Stimulated activated CD8-positive, alpha-beta memory T cell treated with anti-CD3 and anti-CD28 coated beads, Interleukin-4, amount 100 ng/mL, for 24 hours (primary cell): ENCODE measurements at places on chromosomes 12 and 14.

GRCh38 chr14:61649283-61649682 lies 46.0 kb upstream of the HIF1A start:
- DNase-seq: no peak

DNA sequence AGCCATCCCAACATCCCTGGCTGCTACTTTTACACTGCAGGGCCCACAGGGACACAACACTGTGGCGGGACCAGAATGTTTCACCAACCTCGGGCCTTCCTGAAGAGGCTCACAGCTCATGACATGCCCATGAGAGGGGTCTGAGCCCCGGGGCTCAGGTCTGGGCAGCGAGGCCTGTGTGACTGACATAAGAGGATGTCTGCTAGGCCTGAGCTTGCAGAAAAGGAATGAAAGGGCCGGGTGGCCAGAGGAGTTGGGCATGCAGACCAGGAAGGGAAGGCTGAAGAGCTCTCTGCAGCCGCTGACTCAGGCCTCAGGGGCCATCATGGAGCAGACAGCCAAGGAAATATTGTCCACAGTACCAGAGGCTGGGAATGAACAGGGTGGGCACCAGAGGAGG lies 18.3 kb upstream of the VSX2 start:
- no peak for DNase-seq

- no peak for DNase-seq
Observed at GRCh38 chr14:61147831-61148549, 133.1 kb downstream of the TMEM30B start.

- no peak for DNase-seq
Observed at GRCh38 chr14:75262641-75263040, 16.0 kb upstream of the FOS start.

DNA sequence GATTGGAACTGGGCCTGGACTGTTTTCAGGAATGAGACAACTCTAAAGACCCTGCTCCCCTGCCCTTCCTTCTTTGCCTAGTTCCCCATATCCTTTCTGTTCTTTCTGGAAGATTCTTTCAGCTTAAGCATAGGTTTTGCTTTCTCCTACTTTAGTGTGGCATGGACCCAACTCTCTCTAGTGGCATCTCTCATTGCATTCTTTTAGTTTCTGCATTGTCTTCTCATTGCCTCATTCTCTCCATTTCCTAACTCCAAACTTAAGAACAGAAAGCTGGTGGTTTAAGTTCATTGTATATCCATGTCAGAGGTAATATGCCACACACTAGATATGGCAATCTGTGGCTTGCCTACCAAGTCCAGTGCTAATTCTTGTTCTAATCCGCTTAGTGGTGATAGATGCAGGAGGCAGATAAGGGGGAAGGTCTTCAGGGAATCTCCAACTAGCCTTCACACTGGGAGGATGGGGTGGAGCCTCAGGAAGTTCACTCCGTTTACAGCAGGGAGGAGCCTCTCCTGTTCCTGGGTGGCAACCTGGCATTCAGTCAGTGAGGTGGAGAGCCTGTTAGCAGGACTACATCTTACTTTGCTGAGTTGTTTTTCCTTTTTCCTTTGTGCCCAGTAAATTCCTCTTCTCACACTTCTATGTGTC lies 165.1 kb upstream of the LMNTD1 start:
- DNase-seq: no peak

- DNase-seq: no peak
Observed at GRCh38 chr12:31715283-31715825, 13.5 kb downstream of the AMN1 start.

DNA sequence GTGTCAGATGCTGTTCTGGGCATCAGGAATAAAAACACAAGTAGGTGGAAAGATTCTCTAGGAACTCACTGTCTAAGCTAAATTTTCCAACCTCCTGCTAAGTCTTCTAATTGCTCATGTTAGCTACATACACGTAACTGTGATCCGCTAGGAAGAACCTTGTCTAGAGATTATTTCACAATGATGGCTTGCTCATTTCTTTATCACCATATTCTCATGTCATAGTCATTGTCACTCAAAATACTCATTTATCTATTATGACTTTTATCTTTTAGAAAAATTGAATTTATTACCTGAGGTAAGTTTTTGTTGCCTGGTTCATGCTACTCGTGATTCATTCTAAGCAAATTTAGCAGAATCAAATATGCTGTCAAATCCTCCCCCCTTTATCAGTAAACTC lies 1402.4 kb upstream of the FLRT2 start:
- no peak for DNase-seq

DNA sequence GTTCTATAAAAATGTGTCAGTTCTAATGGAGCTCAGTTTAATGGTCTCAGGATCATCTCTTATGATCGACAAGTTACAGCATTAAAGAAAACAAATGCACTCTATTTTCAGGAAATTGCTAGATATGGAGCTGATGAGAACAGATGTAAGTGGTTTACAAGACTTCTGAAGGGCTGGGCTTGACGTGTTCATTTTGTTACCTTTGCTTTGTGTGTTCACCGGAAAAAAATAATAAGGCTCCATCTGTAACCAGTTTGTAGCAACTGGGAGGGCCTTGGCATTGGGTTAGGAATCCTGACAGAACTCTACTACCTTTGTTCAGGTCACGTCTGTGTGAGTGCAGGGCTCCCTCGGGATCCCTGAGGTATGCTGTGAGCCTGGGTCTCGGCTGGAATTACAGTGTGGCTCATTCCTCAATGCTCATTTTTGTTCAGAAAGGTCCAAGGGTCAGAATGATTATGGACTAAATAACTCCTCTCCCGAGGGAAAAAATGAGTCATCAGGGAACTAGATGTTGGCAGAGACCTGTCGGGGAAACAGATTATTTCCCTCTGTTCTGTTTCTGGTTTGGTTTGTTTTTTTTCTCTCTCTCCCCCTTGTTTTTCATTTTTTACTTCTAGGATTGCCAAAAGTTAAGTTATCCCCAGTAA lies 158.0 kb downstream of the SLC5A8 start:
- DNase-seq: no peak

DNA sequence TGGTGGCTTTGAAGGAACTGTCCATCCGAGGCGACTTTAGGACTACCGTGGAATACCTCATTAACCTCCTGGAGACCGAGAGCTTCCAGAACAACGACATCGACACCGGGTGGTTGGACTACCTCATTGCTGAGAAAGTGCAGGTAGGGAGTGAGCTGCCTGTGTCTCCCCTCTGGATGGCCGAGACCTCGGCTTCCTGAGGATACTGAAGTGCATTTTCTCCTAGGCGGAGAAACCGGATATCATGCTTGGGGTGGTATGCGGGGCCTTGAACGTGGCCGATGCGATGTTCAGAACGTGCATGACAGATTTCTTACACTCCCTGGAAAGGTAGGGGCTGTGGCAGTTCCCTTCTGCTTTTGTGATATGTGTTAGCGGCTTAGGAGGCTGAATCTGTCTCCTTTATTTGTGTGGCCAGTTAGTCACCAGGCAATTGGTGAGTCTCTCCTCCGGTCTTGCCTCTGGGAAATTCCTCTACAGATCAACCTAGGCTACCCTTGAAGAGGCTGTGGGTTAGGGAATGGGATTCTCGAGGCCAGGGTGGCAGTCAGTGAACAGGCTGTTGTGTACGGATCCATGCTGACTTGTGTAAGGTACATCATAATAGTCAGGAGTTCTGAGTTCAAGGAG lies 75.3 kb downstream of the ACACB start:
- DNase-seq: no peak

- no peak for DNase-seq
Observed at GRCh38 chr14:80494769-80495168, 283.5 kb upstream of the DIO2 start.

GRCh38 chr12:109621901-109622364 lies 48.3 kb downstream of the MVK start:
- DNase-seq: no peak

DNA sequence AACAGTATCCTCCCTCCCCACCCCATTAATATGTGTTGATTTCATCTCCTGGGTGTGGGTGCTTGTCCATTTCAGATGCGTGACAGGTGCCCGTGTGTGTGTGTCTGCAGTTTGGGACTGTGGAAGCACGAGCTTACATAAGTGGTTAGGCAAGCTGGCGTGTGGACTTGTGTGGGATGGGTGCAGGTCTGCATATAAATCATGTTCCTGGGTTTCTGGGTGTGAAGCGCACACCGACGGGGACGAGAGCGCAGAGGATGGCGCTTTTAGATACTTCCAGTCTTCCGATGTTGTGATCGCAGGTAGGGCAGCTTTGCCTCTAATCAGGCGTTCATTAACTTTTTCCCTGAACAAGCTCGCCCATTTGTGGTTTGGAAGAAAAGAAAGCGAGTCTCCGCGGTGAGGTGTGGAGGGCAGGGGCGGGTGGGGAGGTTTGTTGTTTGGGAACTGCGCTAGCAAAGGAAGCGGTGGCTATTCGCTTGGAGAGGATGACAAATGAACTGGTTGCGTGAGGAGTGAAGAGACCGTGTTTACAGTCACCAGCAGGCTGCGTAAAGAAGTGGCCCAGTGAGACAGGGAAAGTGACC lies 865 bp downstream of the RGS6 start:
- DNase-seq: no peak

DNA sequence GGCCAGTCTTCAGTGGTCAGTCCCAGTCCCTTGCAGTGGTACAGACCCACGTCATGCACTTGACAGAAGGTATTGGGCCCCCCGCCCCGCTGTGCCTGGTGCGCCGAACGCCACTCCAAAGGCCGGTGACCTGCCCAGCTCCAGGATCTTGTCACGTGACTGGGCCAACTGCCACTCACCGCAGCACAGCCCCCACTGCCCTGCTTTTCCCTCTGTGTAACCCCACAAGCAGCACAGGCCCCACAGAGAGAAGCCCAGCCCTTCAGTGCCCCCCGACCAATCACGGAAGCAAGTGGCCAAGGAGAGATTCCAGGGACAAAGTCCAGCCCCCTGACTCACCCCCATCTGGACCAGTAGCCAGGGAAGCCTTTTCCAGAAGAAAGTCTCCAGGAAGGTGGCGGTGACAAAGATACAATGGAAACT lies 498 bp downstream of the GPR132 start:
- DNase-seq: no peak

GRCh38 chr14:105056303-105056831 lies 8.9 kb downstream of the GPR132 start:
- no peak for DNase-seq

DNA sequence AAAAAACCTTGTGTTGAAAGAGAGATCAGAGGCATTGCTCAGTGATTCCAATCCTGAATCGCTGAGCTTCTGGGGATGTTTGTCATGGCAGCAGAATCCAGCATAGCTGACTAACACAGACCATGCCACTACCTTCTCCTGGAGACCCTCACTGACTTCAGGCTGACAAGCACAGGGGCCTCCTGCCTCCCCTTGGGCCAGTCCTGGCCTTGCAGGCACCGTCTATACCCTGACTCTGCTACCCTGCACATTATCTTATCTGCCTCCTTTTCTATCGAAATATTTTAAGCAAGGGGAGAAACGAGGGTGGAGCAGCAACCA lies 139.8 kb downstream of the KIF26A start:
- no peak for DNase-seq

- DNase-seq: no peak
Observed at GRCh38 chr14:22791301-22791700, 23.9 kb downstream of the SLC7A7 start.

DNA sequence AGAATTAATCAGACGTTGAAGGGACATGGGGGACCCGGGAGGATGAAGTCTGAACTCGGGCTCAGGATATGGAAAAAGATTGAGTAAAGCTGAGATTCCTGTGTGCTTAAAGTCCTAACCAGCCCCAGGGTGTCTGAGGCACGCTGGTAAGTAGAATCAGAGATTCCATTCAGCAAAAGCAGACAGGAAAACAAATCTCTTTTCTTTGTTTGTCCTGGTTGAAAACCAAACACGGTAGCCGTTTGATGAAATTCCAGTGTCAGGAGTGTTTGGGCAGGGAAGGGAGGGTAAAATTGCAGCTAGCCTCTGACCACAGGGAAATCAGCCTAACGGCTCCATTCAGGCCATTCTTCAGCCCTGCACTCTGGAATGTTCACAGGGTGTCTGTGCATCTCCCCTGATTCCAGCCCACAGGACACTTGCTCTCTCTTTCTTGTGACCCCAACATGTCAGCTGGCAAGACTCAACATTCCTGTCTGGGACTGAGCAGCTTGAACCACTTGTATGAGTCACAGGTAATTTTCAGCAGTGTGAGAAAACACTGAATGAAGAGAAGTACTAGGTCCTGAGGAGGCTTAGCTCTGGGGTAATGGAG lies 31.0 kb downstream of the NINJ2 start:
- DNase-seq: no peak

GRCh38 chr12:57323416-57323815 lies 72.4 kb upstream of the STAC3 start:
- DNase-seq: no peak

GRCh38 chr12:94059394-94060368 lies 88.7 kb upstream of the PLXNC1 start:
- no peak for DNase-seq

GRCh38 chr12:47193066-47193465 lies 113.3 kb upstream of the AMIGO2 start:
- no peak for DNase-seq

DNA sequence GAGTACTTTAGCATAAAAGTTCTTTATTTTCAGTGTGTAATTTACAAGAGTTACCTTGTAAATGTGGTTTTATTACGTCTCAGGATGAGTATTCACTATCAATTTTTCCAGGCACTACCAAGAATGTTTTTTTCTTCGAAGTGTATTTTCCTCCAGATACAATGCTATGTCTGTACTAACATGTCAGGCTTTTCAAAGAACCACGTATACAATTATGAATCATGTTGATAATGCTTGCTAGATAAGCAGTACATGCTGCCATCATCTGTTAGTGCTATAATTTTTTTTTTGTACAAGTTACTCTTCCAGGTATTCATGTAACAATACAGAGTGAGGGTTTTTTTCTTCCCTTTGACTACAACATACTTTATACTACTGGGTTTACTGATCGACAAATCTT lies 5.6 kb upstream of the KANSL2 start:
- no peak for DNase-seq

DNA sequence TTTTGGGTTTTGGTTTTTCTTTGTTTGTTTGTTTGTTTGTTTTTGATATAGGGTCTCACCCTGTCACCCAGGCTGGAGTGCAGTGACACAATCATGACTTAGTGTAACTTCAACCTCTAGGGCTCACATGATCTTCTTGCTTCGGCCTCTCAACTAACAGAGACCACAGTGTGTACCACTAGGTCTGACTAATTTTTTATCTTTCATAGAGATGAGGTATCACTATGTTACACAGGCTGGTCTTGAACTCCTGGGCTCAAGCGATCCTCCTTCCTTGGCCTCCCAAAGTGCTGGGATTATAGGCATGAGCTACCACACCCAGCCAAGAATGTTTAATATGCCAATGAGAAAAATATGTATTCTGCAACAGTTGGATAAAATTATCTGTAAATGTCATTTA lies 29.6 kb upstream of the USP15 start:
- no peak for DNase-seq

GRCh38 chr12:52321418-52321817 lies 220 bp upstream of the KRT83 start:
- no peak for DNase-seq

DNA sequence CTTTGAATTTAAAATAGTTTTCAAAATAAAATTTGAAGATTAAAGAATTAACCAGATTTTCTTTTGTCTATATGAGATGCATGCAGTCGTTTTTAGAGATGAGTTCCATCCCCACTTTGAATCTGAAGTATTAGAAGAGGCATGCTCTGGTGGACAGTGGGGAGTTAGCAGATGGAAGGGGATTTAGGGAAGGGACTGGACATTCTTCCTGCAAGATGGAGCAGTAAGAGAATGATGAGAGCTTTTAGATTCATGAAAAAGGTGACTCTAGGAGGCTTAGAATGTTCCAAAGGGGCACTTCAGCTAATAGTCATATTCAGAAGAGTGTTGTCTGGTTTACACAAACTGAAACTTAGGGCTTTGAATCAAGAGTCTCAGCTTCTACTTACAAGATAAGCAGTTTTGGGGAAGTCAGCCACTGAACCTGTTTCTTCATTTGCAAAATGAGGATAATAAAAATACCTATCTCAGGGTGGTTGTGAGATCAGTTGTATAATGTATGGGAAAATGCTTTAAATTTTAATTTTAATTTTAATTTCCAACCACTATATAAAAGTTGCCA lies 3.7 kb downstream of the ZBTB1 start:
- DNase-seq: no peak
